Activated naive CD8-positive, alpha-beta T cell treated with anti-CD3 and anti-CD28 coated beads for 36 hours (primary cell): ENCODE measurements at places on chromosomes 4 and X. TPM values are rescaled to one million over a fixed set of nuclear protein-coding genes. Genes with fewer than 3 reads are reported as not detected.

GRCh38 chrX:3581609-3582108 lies 131.8 kb downstream of the PRKX start:
- DNase-seq, result no peak
- H3K27ac ChIP-seq, result no peak overlapping the region
- no peaks in the 10 kb centered on the region for H3K36me3 ChIP-seq
- no peak overlapping the region for H3K4me3 ChIP-seq

- H3K27ac ChIP-seq, result no peak overlapping the region
- peaks cover 4% of the 10 kb centered on the region for H3K36me3 ChIP-seq
- DNase-seq, result no peak
- no peak overlapping the region for H3K4me3 ChIP-seq
- H3K4me1 ChIP-seq, result no peaks in the 10 kb centered on the region
- H3K27me3 ChIP-seq, result no peaks in the 10 kb centered on the region
Observed at GRCh38 chrX:150536455-150537116, 31.8 kb upstream of the MTM1 start.

DNA sequence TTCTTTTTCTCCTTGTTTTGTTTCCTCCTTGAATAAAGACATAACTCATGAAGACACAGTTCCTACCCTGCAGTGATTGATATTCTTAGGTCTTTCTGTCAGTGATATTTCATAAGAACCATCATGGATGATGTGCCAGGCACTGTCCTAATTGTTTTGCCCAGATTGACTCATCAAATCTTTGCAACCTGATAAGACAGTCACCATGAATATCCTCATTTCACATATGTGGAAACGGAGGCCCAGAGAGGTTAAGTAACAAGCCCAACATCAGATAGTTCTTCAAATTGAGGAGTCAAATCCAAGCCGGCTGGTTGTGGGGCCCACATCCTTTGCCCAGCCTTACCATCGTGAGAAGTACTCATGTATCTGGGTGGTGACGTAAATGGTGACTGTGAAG lies 69.9 kb downstream of the SEL1L3 start:
- H3K27ac ChIP-seq, result no peak overlapping the region
- H3K36me3 ChIP-seq, result peaks cover 37% of the 10 kb centered on the region
- no peaks in the 10 kb centered on the region for H3K4me1 ChIP-seq
- H3K27me3 ChIP-seq, result no peaks in the 10 kb centered on the region
- no peak for DNase-seq
- H3K4me3 ChIP-seq, result no peak overlapping the region

DNA sequence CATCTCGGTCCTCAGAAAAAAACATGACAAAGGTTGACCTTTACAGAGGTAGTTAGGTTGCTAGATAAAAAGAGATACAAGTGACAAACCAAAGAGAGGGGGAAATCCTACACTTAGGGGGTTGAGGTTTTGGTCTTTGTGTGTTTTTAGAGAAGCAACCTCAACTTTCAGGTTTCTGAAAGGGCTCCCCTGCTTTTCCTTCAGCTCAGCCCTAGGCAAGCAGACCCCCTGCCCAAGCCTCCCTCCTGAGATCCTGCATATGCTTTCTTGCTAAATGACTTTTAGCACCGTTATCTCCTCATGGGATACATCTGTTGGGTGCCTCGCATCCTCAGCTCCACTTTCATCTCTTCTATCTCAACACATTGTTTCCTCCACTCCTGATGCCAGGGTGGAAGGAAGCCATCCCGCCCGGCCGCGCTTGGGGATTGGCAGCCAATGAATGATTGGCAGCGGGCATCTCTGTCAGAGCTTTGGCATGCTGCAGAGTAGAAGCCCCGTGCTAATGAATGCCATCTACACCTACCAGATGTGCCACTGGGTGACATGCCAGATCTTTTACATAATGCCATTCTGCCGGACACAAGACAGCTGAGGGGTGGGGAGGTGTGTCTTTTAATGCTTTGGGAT lies 15.0 kb upstream of the PRDM8 start:
- peak; percentile 43 for DNase-seq
- peaks cover 23% of the 10 kb centered on the region for H3K27me3 ChIP-seq
- H3K4me1 ChIP-seq, result peaks cover 50% of the 10 kb centered on the region
- H3K4me3 ChIP-seq, result peak overlapping the region; percentile 61
- H3K27ac ChIP-seq, result peak overlapping the region; percentile 85
- H3K36me3 ChIP-seq, result peaks cover 17% of the 10 kb centered on the region

GRCh38 chrX:16838202-16839066 lies 31.7 kb downstream of the RBBP7 start:
- peaks cover 2% of the 10 kb centered on the region for H3K4me1 ChIP-seq
- H3K27ac ChIP-seq, result no peak overlapping the region
- no peak overlapping the region for H3K4me3 ChIP-seq
- no peak for DNase-seq
- H3K36me3 ChIP-seq, result peaks cover 6% of the 10 kb centered on the region

- H3K27me3 ChIP-seq, result no peaks in the 10 kb centered on the region
- no peak overlapping the region for H3K27ac ChIP-seq
- no peak for DNase-seq
- H3K4me1 ChIP-seq, result peaks cover 43% of the 10 kb centered on the region
- H3K4me3 ChIP-seq, result no peak overlapping the region
Observed at GRCh38 chrX:44937606-44938005, 64.6 kb downstream of the KDM6A start.

The SYNPO2 gene
- total RNA-seq, result 0.33 TPM

The GPR119 gene
- not detected for total RNA-seq

The KLF8 gene
- 1.6 TPM for total RNA-seq
